ENCODE measurements at places on chromosomes 16 and 17. TPM values are rescaled to one million over a fixed set of nuclear protein-coding genes. Genes with fewer than 3 reads are reported as not detected.

DNA sequence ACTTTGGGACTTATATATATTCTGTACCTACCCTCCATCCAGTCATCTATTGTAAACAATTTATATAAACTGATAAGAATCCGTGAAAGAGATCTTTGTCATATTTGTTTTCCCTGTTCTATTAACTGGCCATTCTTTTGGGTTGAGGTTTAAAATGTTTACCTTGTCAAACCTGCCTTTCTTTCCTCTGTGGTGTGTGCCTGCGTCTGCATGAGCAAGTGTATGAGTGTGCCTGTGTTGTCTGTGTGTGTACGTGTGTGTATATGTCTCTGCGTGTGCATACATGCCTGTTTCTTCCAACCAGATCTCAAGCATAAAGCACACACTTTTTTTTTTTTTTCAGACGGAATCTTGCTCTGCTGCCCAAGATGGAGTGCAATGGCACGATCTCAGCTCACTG is 201.5 kb downstream of the C16orf95 start:
- H3K27ac ChIP-seq = no peak overlapping the region
- H3K4me1 ChIP-seq = no peaks in the 10 kb centered on the region
- no peak overlapping the region for H3K4me3 ChIP-seq
- H3K27me3 ChIP-seq = no peaks in the 10 kb centered on the region
- no peak for DNase-seq

GRCh38 chr17:63455417-63455816 is 9.3 kb upstream of the CYB561 start:
- H3K4me1 ChIP-seq = peaks cover 2% of the 10 kb centered on the region
- DNase-seq = no peak
- H3K27me3 ChIP-seq = peaks cover 2% of the 10 kb centered on the region

DNA sequence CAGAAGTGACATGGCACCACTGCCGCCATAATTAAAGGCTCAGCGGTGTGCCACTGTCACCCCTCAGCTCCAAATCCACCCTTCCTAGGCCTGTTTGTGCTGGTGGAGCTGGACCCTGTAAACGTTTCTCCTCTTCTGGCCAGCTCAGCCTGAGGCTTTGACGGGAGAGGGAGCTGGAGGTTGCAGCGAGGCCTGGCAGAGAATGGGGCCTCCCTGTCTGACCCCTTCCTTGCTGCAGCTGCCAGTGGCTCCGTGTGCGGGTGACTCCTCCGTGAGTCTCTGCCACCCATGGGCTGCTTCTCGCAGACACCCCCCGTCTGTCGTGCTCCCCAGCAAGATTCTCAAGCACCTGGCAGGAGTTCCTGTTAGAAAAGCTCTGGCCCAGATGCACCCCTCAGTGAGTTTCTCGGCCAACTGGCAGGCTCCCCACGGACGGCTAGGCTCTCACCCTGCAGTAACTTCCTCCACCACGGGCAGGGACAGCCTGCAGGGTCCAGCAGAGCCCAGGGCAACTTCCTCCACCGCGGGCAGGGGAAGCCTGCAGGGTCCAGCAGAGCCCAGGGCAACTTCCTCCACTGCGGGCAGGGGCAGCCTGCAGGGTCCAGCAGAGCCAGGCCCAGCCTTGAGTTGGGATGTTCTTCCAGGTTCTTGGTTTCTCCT is 4.7 kb upstream of the CHMP6 start:
- no peak overlapping the region for H3K4me3 ChIP-seq
- no peak overlapping the region for H3K27ac ChIP-seq
- H3K36me3 ChIP-seq = no peaks in the 10 kb centered on the region
- H3K27me3 ChIP-seq = peaks cover 9% of the 10 kb centered on the region
- no peak for DNase-seq
- peaks cover 15% of the 10 kb centered on the region for H3K4me1 ChIP-seq

DNA sequence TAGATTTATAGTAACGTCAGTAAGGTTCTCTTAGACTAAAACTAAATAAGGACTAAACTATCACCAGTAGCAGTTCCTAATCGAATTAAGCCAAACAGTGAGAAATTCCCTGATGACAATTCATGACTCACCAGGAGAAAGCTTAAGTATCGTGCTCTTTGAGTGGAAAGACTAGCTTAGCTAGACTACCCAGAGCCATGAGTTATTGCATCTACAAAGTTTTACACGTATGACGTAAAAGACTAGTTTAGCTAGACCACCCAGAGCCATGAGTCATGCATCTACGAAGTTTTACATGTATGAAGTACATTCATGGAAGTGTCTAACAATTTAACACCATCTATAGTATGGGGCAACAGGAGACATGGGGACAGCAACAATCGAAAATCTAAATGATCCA is 36.6 kb downstream of the UBE2G1 start:
- no peaks in the 10 kb centered on the region for H3K27me3 ChIP-seq
- H3K4me1 ChIP-seq = peaks cover 28% of the 10 kb centered on the region
- H3K36me3 ChIP-seq = peaks cover 41% of the 10 kb centered on the region
- no peak overlapping the region for H3K27ac ChIP-seq

- H3K27ac ChIP-seq = no peak overlapping the region
- H3K27me3 ChIP-seq = no peaks in the 10 kb centered on the region
- DNase-seq = peak; percentile 74
- no peak overlapping the region for H3K4me3 ChIP-seq
- no peaks in the 10 kb centered on the region for H3K36me3 ChIP-seq
These were observed 10.6 kb downstream of the MYH3 start for GRCh38 chr17:10646392-10646990.

GRCh38 chr17:19644493-19645210 is 3.9 kb upstream of the ALDH3A2 start:
- H3K27ac ChIP-seq = no peak overlapping the region
- H3K36me3 ChIP-seq = no peaks in the 10 kb centered on the region
- peaks cover 32% of the 10 kb centered on the region for H3K27me3 ChIP-seq
- DNase-seq = no peak
- H3K4me1 ChIP-seq = peaks cover 38% of the 10 kb centered on the region

DNA sequence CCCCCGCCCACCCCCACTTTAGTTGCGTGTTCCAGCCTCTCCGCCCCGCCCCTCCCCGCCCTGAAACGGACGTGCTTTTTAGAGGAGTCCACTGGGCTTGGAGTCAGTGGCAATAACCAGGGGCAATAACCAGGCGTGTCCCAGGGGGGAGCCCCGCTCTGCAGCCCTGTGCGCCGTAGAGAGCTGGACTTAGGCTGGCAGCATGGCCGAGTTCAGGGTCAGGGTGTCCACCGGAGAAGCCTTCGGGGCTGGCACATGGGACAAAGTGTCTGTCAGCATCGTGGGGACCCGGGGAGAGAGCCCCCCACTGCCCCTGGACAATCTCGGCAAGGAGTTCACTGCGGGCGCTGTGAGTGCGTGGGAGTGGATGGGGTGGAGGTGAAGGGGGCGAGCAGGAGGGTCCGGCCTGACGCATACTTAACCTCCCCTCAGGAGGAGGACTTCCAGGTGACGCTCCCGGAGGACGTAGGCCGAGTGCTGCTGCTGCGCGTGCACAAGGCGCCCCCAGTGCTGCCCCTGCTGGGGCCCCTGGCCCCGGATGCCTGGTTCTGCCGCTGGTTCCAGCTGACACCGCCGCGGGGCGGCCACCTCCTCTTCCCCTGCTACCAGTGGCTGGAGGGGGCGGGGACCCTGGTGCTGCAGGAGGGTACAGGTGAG is at the start of gene ALOX15B:
ALOX15B (plus strand) TSS at position 106 of the 657 bp plus-strand sequence; CDS start at position 203, 97 bp downstream.
- DNase-seq = no peak
- no peak within 1 kb of the TSS for H3K4me3 ChIP-seq
- H3K4me1 ChIP-seq = no peaks in the 10 kb centered on the region
- H3K27me3 ChIP-seq = peaks cover 43% of the 10 kb centered on the region

DNA sequence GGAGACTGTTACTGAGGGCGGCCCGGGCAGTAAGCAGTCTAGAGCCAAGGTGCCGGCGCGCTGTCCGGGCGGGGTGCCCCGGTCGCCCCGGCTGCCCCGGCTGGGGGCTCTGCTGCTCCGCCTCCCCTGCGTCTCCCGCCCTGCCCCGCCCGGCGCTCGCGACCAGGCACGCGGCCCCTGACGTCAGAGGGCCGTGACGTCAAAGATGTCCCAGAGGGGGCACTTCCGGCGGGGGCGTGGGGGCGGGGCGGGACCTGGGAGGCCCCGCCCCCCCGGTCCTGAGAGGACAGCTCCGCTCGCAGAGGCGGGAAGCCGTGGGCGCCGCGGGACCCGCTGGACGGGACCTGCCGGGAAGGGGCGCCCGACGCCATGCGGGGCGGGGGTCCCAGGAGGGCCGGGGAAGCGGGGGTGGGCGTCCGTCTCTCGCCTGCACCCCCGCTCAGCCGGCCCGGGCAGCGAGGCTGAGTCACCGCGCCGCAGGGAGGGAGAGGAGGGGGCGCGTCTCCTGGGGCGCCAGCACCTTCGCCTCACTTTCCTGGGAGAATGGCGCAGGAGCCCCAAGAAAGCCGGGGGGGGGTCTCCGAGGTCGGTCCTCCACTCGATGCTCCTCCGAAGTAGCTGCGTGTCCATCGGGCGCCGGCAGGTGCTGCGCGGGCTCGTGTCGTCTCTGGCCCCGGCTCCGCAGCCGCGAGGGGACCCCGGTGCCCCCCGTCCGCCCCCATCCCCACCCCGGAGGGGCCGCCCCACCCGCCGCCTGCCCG is 4.4 kb upstream of the HIC1 start:
- no peaks in the 10 kb centered on the region for H3K36me3 ChIP-seq
- H3K4me1 ChIP-seq = peaks cover 27% of the 10 kb centered on the region
- DNase-seq = peak; percentile 75
- peak overlapping the region; percentile 35 for H3K4me3 ChIP-seq
- peaks cover 22% of the 10 kb centered on the region for H3K27me3 ChIP-seq
- no peak overlapping the region for H3K27ac ChIP-seq

- peaks cover 13% of the 10 kb centered on the region for H3K4me1 ChIP-seq
- H3K4me3 ChIP-seq = peak overlapping the region; percentile 66
- no peak overlapping the region for H3K27ac ChIP-seq
- H3K36me3 ChIP-seq = no peaks in the 10 kb centered on the region
- DNase-seq = peak; percentile 30
These were observed 48.5 kb downstream of the IRF8 start for GRCh38 chr16:85947230-85948137.

- DNase-seq = peak; percentile 32
- peak overlapping the region; percentile 96 for H3K4me3 ChIP-seq
- H3K4me1 ChIP-seq = peaks cover 43% of the 10 kb centered on the region
- no peaks in the 10 kb centered on the region for H3K27me3 ChIP-seq
These were observed 1.0 kb downstream of the RSPRY1 start for GRCh38 chr16:57186872-57187854.

DNA sequence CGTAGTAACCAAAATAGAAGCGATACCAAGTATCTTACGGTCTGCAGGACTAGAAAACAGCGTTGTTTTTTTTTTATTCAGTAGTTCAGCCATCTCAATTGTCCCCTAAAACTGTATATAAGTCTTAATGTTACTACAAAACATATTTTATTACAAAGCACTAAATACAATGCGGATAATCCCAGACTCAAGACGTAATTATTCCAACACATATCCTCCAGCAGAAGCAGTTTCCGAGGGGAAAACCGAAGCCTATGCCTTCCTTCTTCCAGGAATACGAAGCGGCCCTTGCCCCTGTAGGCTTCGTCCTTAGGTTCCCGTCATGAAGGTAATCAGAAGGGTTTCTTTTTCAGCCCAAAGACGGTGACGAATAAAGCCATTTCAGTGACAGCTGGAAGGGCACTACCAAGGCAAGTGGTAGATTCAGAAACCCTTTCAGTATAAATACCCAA is 2.3 kb downstream of the TMEM107 start:
- DNase-seq = no peak
- H3K27ac ChIP-seq = peak overlapping the region; percentile 95
- peaks cover 3% of the 10 kb centered on the region for H3K36me3 ChIP-seq
- H3K27me3 ChIP-seq = no peaks in the 10 kb centered on the region
- H3K4me3 ChIP-seq = peak overlapping the region; percentile 76
- H3K4me1 ChIP-seq = peaks cover 56% of the 10 kb centered on the region

GRCh38 chr17:76678330-76678729 is 32.4 kb downstream of the MXRA7 start:
- H3K27ac ChIP-seq = no peak overlapping the region
- peaks cover 6% of the 10 kb centered on the region for H3K27me3 ChIP-seq
- peaks cover 8% of the 10 kb centered on the region for H3K4me1 ChIP-seq
- DNase-seq = peak; percentile 47
- H3K36me3 ChIP-seq = no peaks in the 10 kb centered on the region
- H3K4me3 ChIP-seq = no peak overlapping the region

The IRX5 gene
- total RNA-seq = 0.38 TPM

The GP1BA gene
- total RNA-seq = not detected

The SRL gene
- not detected for total RNA-seq

The SPNS2 gene
- total RNA-seq = 0.15 TPM

The VWA3A gene
- total RNA-seq = not detected

The FOXC2 gene
- not detected for total RNA-seq

The MYH13 gene
- not detected for total RNA-seq

The IGSF6 gene
- 0.15 TPM for total RNA-seq
